Astrocyte (in vitro differentiated cells and primary cell): ENCODE measurements at places on chromosomes 2 and 18. TPM values are rescaled to one million over a fixed set of nuclear protein-coding genes. Genes with fewer than 3 reads are reported as not detected.
A peak's percentile ranks its signal among the peaks of the same experiment; 100 is the strongest.

Gene NTSR2
- not detected in 2 replicates for total RNA-seq

DNA sequence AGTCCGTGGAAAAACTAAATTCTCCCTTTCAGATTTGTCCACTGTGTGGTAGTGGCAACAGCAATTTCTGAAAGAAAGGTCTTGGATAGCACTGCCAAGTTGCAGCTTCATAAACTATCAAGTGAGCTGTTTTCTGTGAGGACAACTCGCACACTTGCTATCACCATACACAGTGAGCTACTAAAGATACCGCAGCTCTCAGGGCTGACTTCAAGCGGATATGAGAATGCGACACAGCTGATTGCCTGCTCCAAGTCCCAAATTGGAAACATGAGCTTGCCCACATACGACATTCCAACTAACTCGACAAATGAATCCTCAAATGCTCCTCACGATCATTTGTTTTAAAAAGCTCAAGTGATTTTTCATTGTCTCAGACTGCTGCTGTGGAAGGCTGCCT is 46.2 kb downstream of the E2F6 start:
- H3K27ac ChIP-seq = no peak overlapping the region
- DNase-seq = no peak
- no peaks in the 10 kb centered on the region for H3K27me3 ChIP-seq
- no peaks in the 10 kb centered on the region for H3K36me3 ChIP-seq
- no peaks in the 10 kb centered on the region for H3K4me1 ChIP-seq

GRCh38 chr2:14960686-14961324 is 328.3 kb downstream of the LRATD1 start:
- H3K27ac ChIP-seq = no peak overlapping the region
- no peak overlapping the region for H3K4me3 ChIP-seq
- H3K4me1 ChIP-seq = no peaks in the 10 kb centered on the region
- no peaks in the 10 kb centered on the region for H3K36me3 ChIP-seq
- peak; percentile 51 for DNase-seq
- H3K27me3 ChIP-seq = no peaks in the 10 kb centered on the region

DNA sequence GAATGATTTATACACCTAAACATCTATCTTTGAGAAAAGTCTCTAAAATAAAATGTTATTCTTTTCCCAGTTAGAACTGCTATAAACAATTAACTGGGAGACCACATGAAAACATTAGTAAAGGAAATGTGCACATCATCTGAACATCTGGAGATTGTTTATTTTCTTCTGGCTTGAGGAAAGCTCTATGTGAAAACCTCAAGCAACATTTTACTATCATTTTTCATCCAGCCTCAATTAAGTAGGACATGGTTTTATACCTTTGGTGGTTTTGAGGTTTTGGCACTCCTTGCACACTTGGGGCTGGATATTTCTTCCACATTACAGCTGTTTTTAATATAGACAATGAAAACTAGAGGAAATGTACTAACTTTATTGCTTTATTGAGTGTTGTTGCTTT is 609.5 kb upstream of the SLC8A1 start:
- H3K4me1 ChIP-seq = no peaks in the 10 kb centered on the region
- H3K27ac ChIP-seq = no peak overlapping the region
- no peaks in the 10 kb centered on the region for H3K36me3 ChIP-seq
- H3K27me3 ChIP-seq = peaks cover 2% of the 10 kb centered on the region
- no peak overlapping the region for H3K4me3 ChIP-seq
- DNase-seq = peak; percentile 52

GRCh38 chr2:163465440-163465839 is 270.4 kb downstream of the FIGN start:
- H3K4me3 ChIP-seq = no peak overlapping the region
- H3K27ac ChIP-seq = no peak overlapping the region
- DNase-seq = no peak
- no peaks in the 10 kb centered on the region for H3K27me3 ChIP-seq
- peaks cover 4% of the 10 kb centered on the region for H3K4me1 ChIP-seq
- no peaks in the 10 kb centered on the region for H3K36me3 ChIP-seq

DNA sequence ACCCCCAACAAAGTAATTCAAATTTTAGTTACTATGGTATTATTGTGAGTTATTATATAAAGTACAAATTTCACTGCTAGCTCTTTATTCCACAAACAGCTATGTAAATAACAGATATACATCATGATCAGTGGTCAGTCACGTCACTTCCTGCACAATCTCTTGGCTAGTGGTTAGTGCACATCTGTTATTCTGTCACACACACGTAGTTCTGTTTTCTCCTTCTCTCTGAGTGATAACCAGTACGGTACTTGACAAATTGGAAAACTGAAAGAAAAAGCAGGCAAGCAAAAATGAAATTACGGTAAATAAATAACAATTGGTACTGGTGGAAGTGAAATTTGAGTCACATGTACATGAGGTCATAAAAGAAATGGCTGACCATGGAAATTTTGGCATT is 728.7 kb downstream of the CCDC85A start:
- no peak for DNase-seq
- H3K4me1 ChIP-seq = no peaks in the 10 kb centered on the region
- H3K27me3 ChIP-seq = no peaks in the 10 kb centered on the region
- H3K27ac ChIP-seq = no peak overlapping the region
